Liver (tissue), 10 donors: ENCODE measurements at places on chromosomes 13 and 19. TPM values are rescaled to one million over a fixed set of nuclear protein-coding genes. Genes with fewer than 3 reads are reported as not detected.

- no peaks in the 10 kb centered on the region for H3K4me1 ChIP-seq
- H3K36me3 ChIP-seq = no peaks in the 10 kb centered on the region
- H3K27ac ChIP-seq = no peak overlapping the region
Measured at GRCh38 chr13:90947976-90948375, 399.5 kb upstream of the MIR17HG start.

Gene NFIC
- total RNA-seq = 100 TPM

DNA sequence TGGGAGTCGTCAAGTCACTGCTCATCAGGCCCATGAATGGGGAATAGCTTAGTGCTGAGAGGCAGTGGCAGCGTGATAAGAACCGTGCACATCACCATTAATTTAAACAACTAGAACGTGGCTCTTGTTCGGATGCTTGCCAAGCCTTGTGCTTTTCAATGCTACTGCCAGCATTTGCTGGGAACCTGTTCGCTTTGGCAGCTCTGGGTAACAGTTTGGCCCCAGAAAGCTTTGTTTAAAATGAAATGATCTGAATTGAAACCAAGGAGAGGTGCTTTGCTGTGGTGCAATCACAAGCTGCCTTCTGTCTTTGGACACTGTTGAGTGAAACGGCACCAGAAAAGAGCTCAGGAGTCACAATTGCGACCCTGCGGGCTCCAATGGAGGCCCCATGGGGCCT is 53.5 kb upstream of the OLFM4 start:
- DNase-seq = no peak
- H3K27ac ChIP-seq = no peak overlapping the region
- H3K27me3 ChIP-seq = peaks cover 9% of the 10 kb centered on the region
- no peak overlapping the region for H3K4me3 ChIP-seq

DNA sequence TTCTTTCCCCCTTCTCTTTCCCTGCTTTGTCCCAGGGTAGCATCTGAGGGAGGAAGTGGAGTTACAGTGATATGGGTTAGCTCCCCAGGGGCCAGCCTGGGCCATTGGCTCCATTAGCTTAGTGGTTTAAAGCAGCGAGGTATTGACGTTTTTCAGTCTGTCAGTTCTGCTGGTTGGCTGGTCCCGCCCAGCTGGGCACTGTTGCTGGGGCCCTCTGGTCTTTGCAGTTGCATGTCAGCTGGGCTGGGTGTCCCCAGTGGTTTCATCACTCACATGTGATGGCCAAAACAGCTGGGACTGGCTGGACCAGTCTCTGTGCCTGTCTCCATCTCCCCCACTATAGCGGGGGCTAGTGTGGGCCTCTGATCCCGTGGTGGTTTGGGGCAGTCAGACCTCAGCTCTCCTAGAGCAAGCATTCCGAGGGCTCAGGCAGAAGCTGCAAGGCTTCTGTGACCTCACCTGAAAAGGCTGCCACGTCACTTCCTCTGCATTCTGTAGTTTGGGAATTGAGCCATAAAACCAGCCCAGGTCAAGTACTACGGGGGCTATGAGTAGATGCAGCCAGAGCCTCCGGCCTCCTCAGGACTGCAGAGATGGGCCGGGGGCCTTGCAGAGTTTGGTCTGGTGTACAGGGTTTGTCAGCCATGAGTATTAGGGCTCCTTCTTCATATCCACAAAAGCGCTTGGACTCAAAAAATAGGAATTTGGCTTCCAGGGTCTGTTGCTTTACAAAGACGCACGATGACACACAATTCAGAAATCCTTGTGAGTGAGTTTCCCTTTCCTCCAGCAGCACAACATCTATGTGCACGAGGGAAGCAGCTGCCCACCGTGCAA is 30.0 kb downstream of the TSSK6 start:
- no peaks in the 10 kb centered on the region for H3K36me3 ChIP-seq
- no peak overlapping the region for H3K4me3 ChIP-seq
- no peak for DNase-seq

Gene TUBA3C
- not detected for total RNA-seq
